ENCODE measurements at places on chromosomes 16 and 17. TPM values are rescaled to one million over a fixed set of nuclear protein-coding genes. Genes with fewer than 3 reads are reported as not detected.
A peak's percentile ranks its signal among the peaks of the same experiment; 100 is the strongest.

GRCh38 chr17:45132320-45132571 is at the start of gene PLCD3:
TSS of gene PLCD3 (minus strand) at chr17:45132515. CDS start at chr17:45132410, 105 bp downstream.
- no peak for DNase-seq

DNA sequence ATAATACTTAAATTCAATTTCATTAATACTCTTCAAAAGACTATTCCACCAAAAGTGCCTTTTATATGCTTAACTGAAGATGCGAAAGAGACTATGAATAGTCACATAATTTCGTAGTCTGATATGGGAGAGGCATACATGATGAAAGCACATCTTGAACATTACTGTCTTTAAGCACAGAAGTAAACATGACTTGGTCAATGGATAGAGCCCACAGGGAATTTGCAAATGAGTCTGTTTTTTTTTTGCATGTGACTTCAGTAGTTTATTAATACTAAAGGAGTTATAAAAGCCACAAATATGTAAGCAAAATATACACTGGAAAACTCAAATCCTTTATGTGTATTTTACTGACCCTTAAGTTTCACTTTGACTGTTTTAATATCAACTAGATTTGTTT is 15.9 kb downstream of the ADPRM start:
- DNase-seq: no peak

- DNase-seq: no peak
These were observed 37.3 kb downstream of the SPOP start for GRCh38 chr17:49640556-49640955.

- DNase-seq: peak; percentile 53
These were observed 107.0 kb upstream of the CACNG5 start for GRCh38 chr17:66727634-66728570.

DNA sequence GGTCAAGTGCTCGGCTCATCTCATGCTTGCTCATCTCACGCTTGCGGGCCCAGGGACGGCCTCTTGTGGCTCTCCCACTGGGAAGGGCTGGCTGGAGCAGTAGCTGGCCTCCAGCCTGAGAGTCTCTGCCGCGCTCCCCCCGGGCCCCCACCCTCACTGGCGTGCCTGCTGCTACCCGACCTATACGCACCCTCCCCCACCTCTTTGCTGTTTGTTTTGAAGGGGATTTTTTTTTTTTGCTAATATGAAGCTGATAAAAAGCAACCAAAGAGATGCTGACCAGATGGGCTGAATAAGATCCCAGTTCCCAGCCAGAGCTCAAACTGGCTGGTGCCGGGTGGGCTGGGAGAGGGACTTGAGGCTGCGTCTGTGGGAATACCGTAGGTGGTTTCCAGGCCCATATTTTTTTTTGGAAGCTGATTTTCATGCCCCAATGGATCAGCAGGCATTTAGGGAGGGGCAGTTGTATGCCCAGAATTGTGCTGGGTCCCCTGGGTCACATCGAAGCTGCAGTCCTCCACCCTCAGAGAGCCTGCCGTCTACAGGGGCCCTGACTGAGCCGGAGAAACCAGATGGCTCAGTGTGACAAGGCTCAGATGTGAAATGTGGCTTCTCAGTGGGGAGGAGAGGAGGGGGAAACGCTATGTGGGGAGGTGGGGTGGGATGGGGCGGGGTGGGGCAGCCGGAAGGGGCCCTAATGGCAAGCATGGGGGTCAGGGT is 115.0 kb downstream of the RAP1GAP2 start:
- DNase-seq: no peak

DNA sequence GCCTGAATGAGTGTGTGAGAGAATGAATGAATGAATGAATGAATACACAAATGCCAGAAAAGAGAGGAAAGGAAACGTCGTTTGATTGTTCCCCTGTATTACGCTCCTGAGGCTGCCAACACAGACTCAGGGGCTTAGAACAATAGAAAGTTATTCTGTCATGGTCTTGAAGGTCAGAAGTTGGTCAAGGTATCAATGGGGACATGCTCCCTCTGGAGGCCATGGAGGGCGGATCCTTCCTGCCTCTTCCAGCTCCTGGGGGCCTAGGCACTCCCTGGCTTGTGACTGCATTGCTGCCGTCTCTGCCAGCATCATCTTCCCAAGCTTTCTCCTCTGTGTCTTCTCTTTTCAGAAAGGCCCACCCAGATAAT is 1.5 kb upstream of the SLC38A8 start:
- DNase-seq: peak; percentile 68

- no peak for DNase-seq
These were observed 31.1 kb downstream of the TMEM132E start for GRCh38 chr17:34610506-34610905.

GRCh38 chr16:64180136-64180900 is 941.5 kb downstream of the CDH11 start:
- no peak for DNase-seq

DNA sequence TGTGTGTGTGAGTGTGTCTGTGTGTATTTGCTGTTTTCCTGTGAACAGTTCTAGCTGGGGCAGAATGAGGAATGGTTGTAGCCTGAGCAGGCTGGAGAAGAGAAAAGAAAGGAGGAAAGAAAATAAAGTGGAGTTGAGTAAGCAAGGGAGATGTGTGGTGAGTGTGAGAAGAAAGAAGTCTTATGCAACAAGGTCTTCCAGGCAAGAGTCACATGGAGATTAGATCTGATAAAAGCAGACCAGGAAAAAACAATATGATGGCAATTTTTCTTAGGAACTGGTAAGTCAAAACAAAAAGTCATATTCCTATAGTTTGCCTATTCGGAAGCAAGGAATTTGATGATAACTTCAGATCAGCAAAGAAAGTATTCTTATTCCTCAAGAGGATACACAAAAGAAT is 125.0 kb downstream of the HS3ST3A1 start:
- DNase-seq: no peak

DNA sequence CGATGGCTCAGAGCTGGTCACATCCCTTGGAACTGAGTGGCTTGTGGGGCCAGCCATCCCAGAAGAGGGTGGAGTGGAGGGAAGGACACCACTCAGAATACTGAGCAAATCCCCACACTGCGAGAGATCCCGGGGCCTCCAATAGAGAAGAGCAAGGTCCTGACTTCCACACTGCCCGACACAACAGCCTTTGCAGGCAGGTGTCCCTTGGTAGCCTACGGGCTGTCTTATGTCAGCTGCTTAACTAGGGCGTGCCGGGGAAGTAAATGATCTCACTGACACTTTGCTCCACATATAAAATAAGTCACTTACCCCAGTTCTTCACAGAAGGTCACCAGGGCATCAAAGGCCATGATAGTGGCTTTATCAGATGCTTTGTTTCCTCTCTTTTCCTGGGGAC is 16.1 kb downstream of the RECQL5 start:
- no peak for DNase-seq

Gene TMEM238L
- not detected for polyA plus RNA-seq

Gene GGT6
- polyA plus RNA-seq: not detected

Gene CX3CL1
- not detected for polyA plus RNA-seq
